Cerebellar nuclear complex (tissue), 1 donor: ENCODE measurements at places on chromosomes 5 and 9.

DNA sequence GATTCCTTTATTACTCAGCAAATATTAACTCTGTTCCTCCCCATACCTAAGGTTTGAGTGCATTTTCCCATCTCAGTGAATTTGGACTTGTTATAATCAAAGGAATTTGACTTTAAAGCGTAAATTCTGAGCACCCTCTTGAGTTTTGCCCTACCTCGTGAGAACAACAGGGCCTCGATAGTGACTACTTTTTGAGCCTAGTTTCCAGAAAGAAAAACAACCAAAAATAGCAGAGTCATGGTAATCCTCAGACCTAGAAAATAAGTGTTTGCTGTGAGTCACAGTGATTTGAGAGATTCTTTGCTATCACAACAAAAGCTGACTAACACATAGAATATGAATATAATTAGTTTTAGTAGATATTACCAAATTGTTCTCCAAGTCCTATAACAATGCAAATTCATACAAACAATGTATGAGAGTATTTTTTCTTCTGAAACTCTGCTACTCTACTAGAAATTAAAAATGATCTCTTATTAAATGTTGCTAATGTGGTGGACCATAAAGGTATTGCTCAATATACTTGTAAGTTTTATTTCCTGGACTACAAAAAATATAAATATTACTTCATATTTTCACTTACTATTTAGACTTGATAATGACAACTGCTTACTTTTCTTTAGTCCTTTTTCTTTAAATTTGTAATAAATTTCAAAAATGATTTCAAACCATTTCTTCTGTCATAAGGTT, 759.7 kb downstream of the BRINP1 start:
- no peak for DNase-seq

GRCh38 chr5:88540471-88541115, 271.9 kb upstream of the TMEM161B start:
- DNase-seq: no peak

- DNase-seq: no peak
Observed at GRCh38 chr5:138559937-138560336, 15.3 kb downstream of the HSPA9 start.

DNA sequence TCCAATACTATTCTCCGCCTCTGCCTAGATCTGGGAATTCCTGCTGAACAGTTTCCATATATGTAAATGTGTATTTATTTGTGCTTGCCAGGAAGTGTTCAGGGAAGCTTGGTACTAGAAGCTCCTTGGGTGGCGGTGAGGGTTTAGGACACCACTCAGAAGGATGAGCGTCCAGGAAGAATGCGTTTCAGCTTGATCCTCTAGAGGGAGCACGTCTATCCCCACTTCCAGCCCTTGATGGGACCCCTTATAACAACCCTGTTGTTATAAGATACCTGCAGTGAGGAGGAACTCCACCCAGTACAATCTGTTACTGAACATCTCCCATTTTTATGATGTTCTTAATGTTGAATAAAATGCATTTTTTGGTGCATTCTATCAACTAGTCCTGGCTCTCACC, 88.9 kb downstream of the CYFIP2 start:
- no peak for DNase-seq

DNA sequence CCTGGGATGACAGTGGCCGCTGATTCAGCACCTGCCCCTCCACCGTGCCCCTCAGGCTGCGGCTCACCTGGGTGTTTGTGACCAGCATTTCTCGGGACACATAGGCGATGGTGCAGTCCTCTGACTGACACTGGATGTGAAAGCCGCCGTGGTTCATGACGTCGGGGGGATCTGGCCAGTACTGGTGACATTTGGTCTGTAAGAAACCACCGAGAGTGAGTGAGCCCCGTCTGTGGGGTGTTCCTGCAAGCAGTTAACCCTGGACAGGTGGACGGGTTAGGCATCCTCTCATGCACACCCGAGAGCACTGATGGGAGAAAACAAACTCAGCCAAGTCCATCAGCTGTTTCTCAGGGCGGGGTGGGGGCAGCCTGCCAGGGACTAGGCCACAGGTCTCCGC, 62.5 kb upstream of the EPB41L4B start:
- no peak for DNase-seq
